MG63 (cell line): ENCODE measurements at places on chromosomes 12 and 14. TPM values are rescaled to one million over a fixed set of nuclear protein-coding genes. Genes with fewer than 3 reads are reported as not detected.

GRCh38 chr14:60935319-60935718 is 45.6 kb downstream of the TRMT5 start:
- DNase-seq: no peak

DNA sequence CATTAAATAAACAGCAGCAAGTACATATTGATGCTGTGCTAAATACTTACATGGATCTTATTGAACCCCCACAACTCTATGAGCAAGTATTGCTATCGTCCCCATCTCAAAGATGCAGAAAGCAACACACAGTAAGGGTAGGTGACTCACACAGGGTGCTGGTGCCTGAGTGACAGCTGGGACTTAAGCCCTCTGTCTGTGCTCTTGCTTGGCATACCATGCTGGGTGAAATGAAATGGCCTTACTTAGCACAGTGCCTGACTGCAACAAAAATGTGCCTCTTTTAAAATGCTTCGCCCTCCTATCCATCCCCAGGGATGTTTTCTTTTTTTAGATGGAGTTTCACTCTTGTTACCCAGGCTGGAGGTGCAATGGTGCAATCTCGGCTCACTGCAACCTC is 788 bp downstream of the TEX52 start:
- DNase-seq: no peak

DNA sequence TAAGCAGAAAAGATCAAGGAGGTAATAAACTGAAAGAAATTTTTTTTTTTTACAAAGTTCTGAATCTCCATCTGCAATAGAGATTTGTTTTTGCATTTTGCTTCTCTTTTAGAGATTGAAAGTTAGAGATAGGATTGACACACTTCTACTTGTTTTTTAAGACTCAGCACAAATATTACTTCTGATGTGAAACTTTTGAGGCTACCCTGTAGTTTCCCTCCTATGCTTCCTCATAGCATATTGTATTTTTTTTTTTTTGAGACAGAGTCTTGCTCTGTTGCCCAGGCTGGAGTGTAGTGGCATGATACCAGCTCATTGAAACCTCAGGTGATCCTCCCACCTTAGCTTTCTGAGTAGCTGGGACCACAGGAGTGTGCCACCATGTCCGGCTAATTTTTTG is 32.1 kb upstream of the SGPP1 start:
- no peak for DNase-seq

GRCh38 chr12:75528692-75529091 is 17.3 kb upstream of the KRR1 start:
- DNase-seq: no peak

Gene BLOC1S1
- 75.7 and 97.6 TPM in 2 replicates for total RNA-seq

Gene CAPZA3
- not detected in 2 replicates for total RNA-seq
